T-helper 9 cell (primary cell): ENCODE measurements at places on chromosomes 1 and 21.

GRCh38 chr1:223402790-223403142, 9.6 kb downstream of the CCDC185 start:
- no peak for DNase-seq

DNA sequence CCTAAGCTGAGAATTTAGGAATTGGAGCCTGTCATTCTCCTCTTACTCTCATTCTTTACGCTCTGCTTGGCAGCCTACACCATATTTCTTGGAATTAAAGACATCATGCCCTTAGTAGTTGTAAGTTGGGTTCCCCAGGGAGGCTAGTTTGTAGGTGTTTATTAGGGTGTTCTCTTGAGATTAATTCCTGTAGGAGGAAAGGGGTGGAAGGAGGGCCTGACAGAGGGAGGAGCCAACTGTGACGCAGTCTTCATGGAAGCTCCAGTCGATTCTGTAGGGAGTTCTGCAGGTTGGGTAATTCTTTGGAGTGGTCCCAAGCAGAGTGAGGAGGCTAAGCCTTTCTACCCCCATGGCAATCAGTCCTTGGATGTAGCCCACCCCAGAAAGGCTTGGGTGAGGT, 111.4 kb downstream of the HHAT start:
- DNase-seq = no peak

- DNase-seq = no peak
Measured at GRCh38 chr1:157183870-157184269, 45.7 kb upstream of the ETV3 start.

GRCh38 chr1:30706528-30706927, 16.9 kb downstream of the MATN1 start:
- DNase-seq = no peak

DNA sequence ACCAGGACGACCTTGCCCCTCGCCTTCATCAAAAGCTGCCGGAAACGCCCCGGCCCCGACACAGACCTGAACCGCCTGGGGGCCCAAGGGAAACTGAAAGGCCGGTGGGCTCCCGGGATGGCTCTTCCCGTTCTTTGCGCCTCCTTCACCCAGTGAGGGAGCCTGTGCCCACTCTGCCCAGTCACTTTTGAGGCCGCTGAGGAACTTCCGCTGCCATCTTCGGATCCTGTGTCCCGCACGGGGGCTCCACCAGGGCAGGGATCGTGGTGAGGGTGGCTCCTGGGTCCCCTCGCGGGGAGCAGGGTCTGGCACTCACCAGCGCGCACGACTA, 104.0 kb downstream of the PPIAL4G start:
- DNase-seq = no peak

DNA sequence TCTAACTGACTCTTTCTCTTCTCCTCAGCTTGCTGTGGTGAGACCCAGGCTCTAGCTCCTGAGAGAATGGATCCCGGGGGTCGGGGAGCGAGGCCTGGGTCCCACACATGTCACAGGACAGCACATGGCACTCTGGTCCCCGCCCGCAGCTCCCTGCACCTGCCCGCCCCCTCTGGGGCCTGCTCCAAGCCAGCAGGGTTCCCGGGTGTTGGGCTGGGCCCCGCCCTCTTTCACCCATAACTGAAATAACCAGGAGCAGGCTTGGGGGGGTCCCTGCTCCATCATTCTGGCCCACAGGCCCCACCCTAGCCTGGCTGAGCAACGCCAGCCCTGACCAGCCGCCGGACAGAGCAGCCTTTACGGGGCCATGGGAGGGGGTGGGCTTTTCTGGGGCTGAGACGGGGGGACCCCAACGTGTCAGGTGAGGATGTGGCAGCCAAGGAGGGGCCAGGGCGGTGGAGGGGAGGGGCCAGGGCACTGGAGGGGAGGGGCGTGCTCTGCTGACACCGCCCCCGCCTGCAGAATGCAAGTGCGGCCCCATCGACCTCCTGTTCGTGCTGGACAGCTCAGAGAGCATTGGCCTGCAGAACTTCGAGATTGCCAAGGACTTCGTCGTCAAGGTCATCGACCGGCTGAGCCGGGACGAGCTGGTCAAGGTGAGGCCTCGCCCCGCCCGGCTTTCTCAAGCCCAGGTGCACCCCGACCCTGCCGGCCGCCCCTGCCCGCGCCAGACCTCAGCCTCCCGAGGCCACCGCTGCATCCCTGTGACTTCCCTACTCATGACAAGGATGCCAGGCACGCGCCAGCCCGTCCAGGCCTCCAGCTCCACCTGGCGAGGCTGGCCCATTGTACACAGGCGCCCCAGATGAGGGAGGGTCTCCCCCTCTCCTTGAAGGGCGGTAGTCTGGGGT, 19.4 kb downstream of the COL6A1 start:
- DNase-seq = no peak

DNA sequence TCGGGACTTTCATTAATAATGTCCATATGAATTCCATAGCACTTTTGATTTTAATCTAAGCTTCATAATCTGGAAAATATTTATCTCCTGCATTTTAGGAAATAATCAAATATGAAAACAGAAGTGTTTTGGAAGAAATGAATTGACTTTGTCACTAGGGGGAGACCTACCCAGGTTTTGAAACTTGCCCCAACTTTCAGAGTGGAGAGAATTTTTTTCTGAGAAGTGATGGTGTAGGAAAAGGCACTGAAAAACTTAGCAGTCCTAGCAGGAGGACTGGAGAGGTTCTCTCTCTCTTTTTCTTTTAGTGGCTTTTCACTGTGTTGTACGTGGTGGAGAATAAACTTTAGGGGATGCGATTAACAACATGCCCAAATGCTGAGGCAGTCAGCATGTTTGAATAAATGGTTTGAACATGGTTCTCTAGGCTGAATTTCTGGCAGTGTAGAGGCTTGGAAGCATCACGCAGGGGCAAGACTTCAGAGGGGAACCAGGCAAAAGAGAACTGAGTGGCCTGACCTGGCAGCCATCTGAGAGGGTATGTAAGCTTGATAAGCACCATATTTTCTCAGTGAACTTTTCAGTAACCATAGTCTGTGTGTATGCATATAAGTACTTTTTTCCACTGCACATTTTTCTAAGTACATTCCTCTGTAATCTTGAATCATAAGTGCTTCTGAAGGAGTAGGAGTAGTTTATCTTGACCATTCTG, 68.3 kb upstream of the NEK7 start:
- DNase-seq = no peak

- DNase-seq = no peak
Measured at GRCh38 chr1:112866151-112866550, 89.8 kb downstream of the SLC16A1 start.

DNA sequence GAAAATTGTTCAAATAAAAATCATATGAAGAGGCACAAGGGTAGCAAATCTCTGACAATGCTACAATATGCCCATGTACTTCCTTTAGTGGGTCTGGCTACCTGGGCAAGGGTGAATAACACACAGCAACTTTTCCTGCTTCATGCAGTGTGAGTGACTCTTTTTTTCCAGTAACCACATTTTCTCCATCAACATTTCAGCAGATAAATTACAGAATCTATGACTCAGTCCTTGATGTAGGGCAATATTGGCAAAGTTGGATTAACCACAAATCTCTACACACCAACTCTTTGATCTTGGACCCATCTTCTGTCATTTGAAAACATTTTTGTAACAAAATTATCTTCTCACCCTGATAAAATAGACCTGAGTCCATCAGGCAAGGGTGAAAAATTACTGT, 31.7 kb downstream of the ERICH3 start:
- DNase-seq = no peak

- DNase-seq = no peak
Measured at GRCh38 chr1:24364605-24364974, 45.4 kb downstream of the GRHL3 start.

DNA sequence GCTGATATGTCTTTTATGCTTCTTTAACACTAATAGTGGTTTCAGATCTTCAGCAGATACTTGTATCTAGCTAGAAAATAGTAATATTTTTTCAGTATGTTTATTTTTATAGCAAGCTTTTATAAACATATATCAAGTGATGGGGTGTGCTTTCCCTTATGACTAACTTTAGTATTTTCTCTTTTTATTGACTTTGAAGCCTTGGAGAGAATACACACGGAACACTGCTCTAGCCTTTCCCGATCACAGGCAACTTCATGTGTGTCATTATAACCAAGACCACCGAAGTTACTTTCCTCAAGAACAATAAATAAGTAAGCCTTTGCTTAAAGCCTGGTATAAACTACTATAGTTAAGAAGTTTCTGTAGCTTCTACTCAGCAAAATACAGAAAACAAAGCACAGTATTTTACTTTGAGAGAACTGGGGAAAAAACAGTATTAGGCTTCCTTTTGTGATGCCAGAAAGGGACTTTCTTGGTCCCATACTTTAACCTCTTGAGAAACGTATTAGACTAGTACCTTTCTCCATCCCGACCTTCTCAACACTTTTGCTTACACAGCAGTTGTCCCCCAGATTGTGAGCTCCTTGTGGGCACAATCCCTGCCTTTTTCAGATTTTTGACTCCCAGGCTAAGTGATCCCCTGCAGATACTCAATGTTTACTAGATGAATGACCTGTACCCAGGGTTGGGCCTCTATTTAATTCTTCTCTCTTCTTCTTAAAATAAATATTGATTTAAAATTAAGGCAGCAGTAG, 3.3 kb downstream of the ADSS2 start:
- no peak for DNase-seq

DNA sequence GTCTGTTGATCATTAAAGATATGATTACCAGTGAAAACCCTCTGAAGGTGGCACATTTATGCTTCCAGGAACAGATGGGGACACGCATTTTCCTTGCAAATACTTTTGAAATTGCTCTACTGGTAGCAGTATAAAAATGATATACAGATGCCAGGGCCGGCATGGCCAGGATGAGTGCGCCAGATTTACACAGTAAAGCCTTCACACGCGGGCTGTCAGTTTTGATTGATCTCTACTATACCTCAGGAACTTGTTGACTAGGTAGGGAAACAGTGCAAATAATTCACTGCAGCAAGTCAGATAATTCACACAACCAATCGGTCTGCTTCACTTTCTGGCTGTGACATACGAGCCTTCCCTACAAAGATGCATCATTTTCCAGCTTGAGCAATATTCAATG, 123.2 kb upstream of the BARHL2 start:
- DNase-seq = no peak

GRCh38 chr1:209742409-209743144, 13.3 kb upstream of the TRAF3IP3 start:
- DNase-seq = no peak
